ENCODE measurements at places on chromosomes 12 and 14. TPM values are rescaled to one million over a fixed set of nuclear protein-coding genes. Genes with fewer than 3 reads are reported as not detected.
A peak's percentile ranks its signal among the peaks of the same experiment; 100 is the strongest.

TMCC3 gene
- 24.3 TPM for polyA plus RNA-seq

GPX2 gene
- 26.6 TPM for polyA plus RNA-seq

TTC6 gene
- 2.1 TPM for polyA plus RNA-seq

GXYLT1 gene
- 12.5 TPM for polyA plus RNA-seq

KRT78 gene
- polyA plus RNA-seq, result not detected

SETD3 gene
- 56.9 TPM for polyA plus RNA-seq

CCDC88C gene
- 28.0 TPM for polyA plus RNA-seq

ACVRL1 gene
- 17.7 TPM for polyA plus RNA-seq

FAM186B gene
- polyA plus RNA-seq, result 0.91 TPM

GARIN6 gene
- not detected for polyA plus RNA-seq

- no peak overlapping the region for H3K4me3 ChIP-seq
- H3K36me3 ChIP-seq, result no peaks in the 10 kb centered on the region
- H3K4me1 ChIP-seq, result peaks cover 9% of the 10 kb centered on the region
- no peaks in the 10 kb centered on the region for H3K27me3 ChIP-seq
These were observed 202.4 kb upstream of the AMIGO2 start for GRCh38 chr12:47282206-47282605.

GRCh38 chr12:85466890-85467289 lies 186.9 kb downstream of the ALX1 start:
- H3K4me1 ChIP-seq, result no peaks in the 10 kb centered on the region
- no peak overlapping the region for H3K4me3 ChIP-seq
- H3K27ac ChIP-seq, result no peak overlapping the region
- no peak for DNase-seq

GRCh38 chr14:54686871-54687749 lies 120.2 kb downstream of the SAMD4A start:
- no peak overlapping the region for H3K4me3 ChIP-seq
- no peaks in the 10 kb centered on the region for H3K27me3 ChIP-seq
- H3K4me1 ChIP-seq, result no peaks in the 10 kb centered on the region
- no peaks in the 10 kb centered on the region for H3K36me3 ChIP-seq

- H3K27me3 ChIP-seq, result no peaks in the 10 kb centered on the region
- H3K27ac ChIP-seq, result peak overlapping the region; percentile 52
- DNase-seq, result no peak
These were observed 33.0 kb downstream of the CDKL1 start for GRCh38 chr14:50363714-50364111.

GRCh38 chr12:75289753-75290152 lies 40.4 kb downstream of the CAPS2 start:
- H3K4me1 ChIP-seq, result no peaks in the 10 kb centered on the region
- no peaks in the 10 kb centered on the region for H3K27me3 ChIP-seq
- no peak overlapping the region for H3K27ac ChIP-seq
- no peak for DNase-seq

DNA sequence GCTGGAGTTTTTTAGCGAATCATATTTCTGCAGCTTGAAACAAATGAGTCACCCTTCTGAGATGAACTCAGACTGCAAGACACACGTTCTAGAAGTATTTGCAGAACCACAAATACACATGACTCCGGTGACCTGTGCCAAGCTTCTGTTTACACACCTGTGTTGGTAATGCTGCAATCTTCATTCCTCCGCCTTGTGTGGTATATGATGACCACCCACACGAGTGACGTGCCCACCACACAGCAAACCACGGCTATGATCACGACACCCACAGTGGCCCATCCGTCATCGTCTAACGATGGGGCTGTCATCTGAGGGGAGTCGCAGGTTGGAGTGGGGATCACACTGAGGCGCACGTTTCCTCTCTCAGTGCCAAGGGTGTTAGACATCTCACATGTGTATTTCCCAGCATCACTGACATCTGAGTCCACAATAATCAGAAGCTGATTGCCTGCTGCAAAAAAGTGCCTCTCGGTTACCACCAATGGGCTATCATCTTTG lies 43.0 kb downstream of the LRIG3 start:
- no peak overlapping the region for H3K4me3 ChIP-seq
- DNase-seq, result no peak
- H3K27me3 ChIP-seq, result no peaks in the 10 kb centered on the region
- no peaks in the 10 kb centered on the region for H3K4me1 ChIP-seq

DNA sequence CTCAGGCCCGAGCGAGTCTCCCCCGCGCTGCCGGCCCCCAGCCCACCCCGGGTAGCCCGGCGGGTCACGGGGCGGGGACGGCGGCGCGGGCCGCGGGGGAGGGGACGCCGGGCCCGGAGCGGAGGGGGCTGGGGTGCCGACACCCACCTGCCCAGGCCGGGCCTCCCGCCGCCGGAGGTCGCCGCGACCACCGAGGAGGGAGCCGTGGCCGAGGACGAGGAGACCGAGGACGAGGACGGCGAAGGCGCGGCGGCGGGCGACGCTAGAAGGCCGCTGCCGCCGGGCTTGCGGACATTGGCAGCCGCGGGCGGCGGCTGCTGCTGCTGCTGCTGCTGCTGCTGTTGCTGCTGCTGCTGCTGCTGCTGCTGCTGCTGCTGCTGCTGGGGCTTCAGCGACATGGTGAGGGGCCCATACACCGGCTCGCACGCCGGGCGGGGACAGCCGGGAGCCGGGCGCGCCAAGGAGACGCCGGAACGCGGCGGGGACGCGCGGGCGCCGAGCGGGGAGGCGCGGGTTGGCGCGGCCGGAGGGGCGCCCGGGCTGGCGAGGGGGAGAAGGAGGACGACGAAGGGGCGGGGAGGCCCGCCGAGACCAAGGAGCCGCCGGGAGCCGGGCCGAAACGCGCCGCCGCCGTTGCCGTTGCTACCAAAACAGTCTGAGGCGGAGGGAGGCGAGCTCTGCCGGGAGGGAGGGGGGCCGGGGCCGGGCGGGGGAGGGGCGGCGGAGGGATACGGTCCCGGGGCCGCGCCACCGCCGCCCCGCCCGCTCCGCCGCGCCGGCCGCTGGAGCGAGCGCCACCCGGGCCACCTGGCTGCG lies at the start of gene ATXN2:
Gene ATXN2, minus strand, starts transcription at position 679 of the 816 bp plus-strand sequence. Its CDS starts 281 bp downstream, at position 398.
- DNase-seq, result peak; percentile 6
- H3K27ac ChIP-seq, result peak within 1 kb of the TSS; percentile 91
- H3K27me3 ChIP-seq, result no peaks in the 10 kb centered on the region
- no peaks in the 10 kb centered on the region for H3K36me3 ChIP-seq
- peaks cover 4% of the 10 kb centered on the region for H3K4me1 ChIP-seq
- peak within 1 kb of the TSS; percentile 98 for H3K4me3 ChIP-seq

- H3K4me1 ChIP-seq, result no peaks in the 10 kb centered on the region
- H3K36me3 ChIP-seq, result no peaks in the 10 kb centered on the region
- no peak overlapping the region for H3K4me3 ChIP-seq
- no peak overlapping the region for H3K27ac ChIP-seq
- no peak for DNase-seq
These were observed 47.4 kb downstream of the AVPR1A start for GRCh38 chr12:63103494-63104131.

GRCh38 chr14:72605096-72605920 lies 288.6 kb downstream of the DPF3 start:
- H3K27me3 ChIP-seq, result peaks cover 6% of the 10 kb centered on the region
- H3K27ac ChIP-seq, result no peak overlapping the region
- no peaks in the 10 kb centered on the region for H3K36me3 ChIP-seq
- no peaks in the 10 kb centered on the region for H3K4me1 ChIP-seq

- H3K36me3 ChIP-seq, result no peaks in the 10 kb centered on the region
- no peaks in the 10 kb centered on the region for H3K27me3 ChIP-seq
- no peak overlapping the region for H3K4me3 ChIP-seq
- no peak for DNase-seq
- no peak overlapping the region for H3K27ac ChIP-seq
- H3K4me1 ChIP-seq, result peaks cover 3% of the 10 kb centered on the region
These were observed 79.0 kb downstream of the ANO6 start for GRCh38 chr12:45294906-45295305.

GRCh38 chr12:109962398-109962797 lies 33.8 kb downstream of the GIT2 start:
- DNase-seq, result no peak
- H3K36me3 ChIP-seq, result peaks cover 43% of the 10 kb centered on the region
- no peaks in the 10 kb centered on the region for H3K27me3 ChIP-seq
- peaks cover 10% of the 10 kb centered on the region for H3K4me1 ChIP-seq
- no peak overlapping the region for H3K27ac ChIP-seq

GRCh38 chr14:59630288-59630963 lies 53.8 kb upstream of the CCDC175 start:
- no peaks in the 10 kb centered on the region for H3K36me3 ChIP-seq
- peak overlapping the region; percentile 48 for H3K4me3 ChIP-seq
- no peak overlapping the region for H3K27ac ChIP-seq
- H3K27me3 ChIP-seq, result peaks cover 8% of the 10 kb centered on the region
- no peak for DNase-seq

- DNase-seq, result no peak
- H3K4me1 ChIP-seq, result peaks cover 10% of the 10 kb centered on the region
- no peak overlapping the region for H3K27ac ChIP-seq
These were observed 7.7 kb upstream of the ASB2 start for GRCh38 chr14:93984070-93984469.

GRCh38 chr12:130959632-130960031 lies 5.9 kb downstream of the ADGRD1 start:
- no peak overlapping the region for H3K27ac ChIP-seq
- H3K4me1 ChIP-seq, result no peaks in the 10 kb centered on the region
- DNase-seq, result no peak
- H3K27me3 ChIP-seq, result no peaks in the 10 kb centered on the region
- H3K36me3 ChIP-seq, result peaks cover 17% of the 10 kb centered on the region

DNA sequence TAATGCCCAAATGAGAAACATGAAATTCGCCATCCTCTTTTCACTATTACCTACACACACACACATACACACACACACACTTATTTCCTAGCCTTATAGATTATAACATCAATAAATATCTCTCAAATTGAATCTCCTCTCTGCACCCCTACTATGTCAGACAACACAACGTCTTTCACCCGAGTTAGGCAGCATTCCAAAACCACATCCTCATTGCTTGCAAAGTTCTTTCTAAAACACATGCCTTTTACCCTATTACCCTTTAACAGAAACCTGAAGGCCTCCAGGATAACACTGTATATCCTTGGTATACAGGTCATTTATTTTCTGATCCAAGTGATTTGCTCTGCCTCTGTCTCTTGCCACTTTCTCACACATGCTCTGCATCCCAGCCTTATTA lies 56.3 kb downstream of the KCNH5 start:
- H3K27ac ChIP-seq, result no peak overlapping the region
- DNase-seq, result no peak
- no peaks in the 10 kb centered on the region for H3K36me3 ChIP-seq
- H3K4me3 ChIP-seq, result no peak overlapping the region
- no peaks in the 10 kb centered on the region for H3K27me3 ChIP-seq

GRCh38 chr12:47813511-47814196 lies 6.0 kb downstream of the HDAC7 start:
- H3K4me1 ChIP-seq, result peaks cover 49% of the 10 kb centered on the region
- H3K27ac ChIP-seq, result peak overlapping the region; percentile 84
- peaks cover 2% of the 10 kb centered on the region for H3K36me3 ChIP-seq

- H3K4me3 ChIP-seq, result no peak overlapping the region
- peaks cover 3% of the 10 kb centered on the region for H3K4me1 ChIP-seq
- H3K27ac ChIP-seq, result no peak overlapping the region
- no peaks in the 10 kb centered on the region for H3K27me3 ChIP-seq
- DNase-seq, result peak; percentile 1
These were observed 9.5 kb downstream of the TBX3 start for GRCh38 chr12:114674251-114675047.

DNA sequence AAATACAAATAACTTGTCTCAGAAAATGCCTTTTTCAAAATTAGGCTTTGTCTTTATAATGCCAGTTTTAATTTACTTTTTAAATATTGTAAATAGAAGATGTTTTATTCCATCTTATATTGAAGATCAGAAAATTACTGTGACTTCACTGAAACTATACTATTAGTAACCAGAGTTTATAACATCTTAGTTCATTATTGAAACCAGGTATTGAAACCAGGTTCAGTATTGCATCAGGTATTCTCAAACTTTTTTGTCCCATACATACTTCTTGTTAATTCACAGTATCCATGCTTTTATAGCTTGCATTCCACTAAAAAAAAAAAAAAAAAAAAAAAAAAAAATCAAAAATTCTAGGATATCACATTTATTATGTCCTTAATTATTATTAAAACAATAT lies 227.5 kb downstream of the GXYLT1 start:
- H3K4me1 ChIP-seq, result no peaks in the 10 kb centered on the region
- no peak overlapping the region for H3K27ac ChIP-seq
- no peak for DNase-seq

- no peak for DNase-seq
- H3K27me3 ChIP-seq, result no peaks in the 10 kb centered on the region
- peaks cover 2% of the 10 kb centered on the region for H3K36me3 ChIP-seq
- H3K4me1 ChIP-seq, result no peaks in the 10 kb centered on the region
These were observed 12.0 kb upstream of the BLTP3B start for GRCh38 chr12:100154474-100155247.

GRCh38 chr12:34292736-34293625 lies 270.7 kb downstream of the ALG10 start:
- no peaks in the 10 kb centered on the region for H3K4me1 ChIP-seq
- H3K27ac ChIP-seq, result no peak overlapping the region
- no peak for DNase-seq
- no peaks in the 10 kb centered on the region for H3K36me3 ChIP-seq
- H3K27me3 ChIP-seq, result no peaks in the 10 kb centered on the region

GRCh38 chr12:7751394-7751793 lies 4.2 kb upstream of the CLEC4C start:
- no peaks in the 10 kb centered on the region for H3K27me3 ChIP-seq
- no peak overlapping the region for H3K27ac ChIP-seq
- no peaks in the 10 kb centered on the region for H3K36me3 ChIP-seq
- H3K4me3 ChIP-seq, result no peak overlapping the region

GRCh38 chr12:67428431-67428830 lies 159.3 kb downstream of the CAND1 start:
- no peaks in the 10 kb centered on the region for H3K36me3 ChIP-seq
- H3K27me3 ChIP-seq, result no peaks in the 10 kb centered on the region
- peaks cover 65% of the 10 kb centered on the region for H3K4me1 ChIP-seq
- no peak for DNase-seq
- peak overlapping the region; percentile 93 for H3K27ac ChIP-seq

Data from large intestine (tissue), 12 donors.